Activated T-cell treated with anti-CD3 and anti-CD28 coated beads for 1 hour (primary cell): ENCODE measurements at places on chromosomes 2 and 18.

DNA sequence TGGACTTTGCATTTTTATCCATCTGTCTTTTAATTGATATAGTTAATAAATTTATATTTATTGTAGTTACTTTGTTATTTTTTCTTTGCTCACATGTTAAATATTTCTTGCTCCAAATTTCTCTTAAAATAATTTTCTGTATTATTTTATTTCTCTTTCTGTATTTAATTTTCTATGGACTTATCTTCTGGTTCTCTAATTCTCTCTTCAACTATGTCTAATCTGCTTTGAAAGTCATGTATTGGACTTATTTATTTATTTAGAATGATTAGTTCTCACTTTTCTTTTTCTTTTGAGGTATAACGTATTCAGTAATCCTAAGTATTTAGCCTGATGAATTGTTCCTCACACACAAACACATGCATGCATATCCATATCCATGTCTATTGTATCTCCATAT is 53.1 kb downstream of the ASB1 start:
- no peak for DNase-seq

GRCh38 chr2:113780472-113780871 is 24.0 kb upstream of the SLC35F5 start:
- no peak for DNase-seq

DNA sequence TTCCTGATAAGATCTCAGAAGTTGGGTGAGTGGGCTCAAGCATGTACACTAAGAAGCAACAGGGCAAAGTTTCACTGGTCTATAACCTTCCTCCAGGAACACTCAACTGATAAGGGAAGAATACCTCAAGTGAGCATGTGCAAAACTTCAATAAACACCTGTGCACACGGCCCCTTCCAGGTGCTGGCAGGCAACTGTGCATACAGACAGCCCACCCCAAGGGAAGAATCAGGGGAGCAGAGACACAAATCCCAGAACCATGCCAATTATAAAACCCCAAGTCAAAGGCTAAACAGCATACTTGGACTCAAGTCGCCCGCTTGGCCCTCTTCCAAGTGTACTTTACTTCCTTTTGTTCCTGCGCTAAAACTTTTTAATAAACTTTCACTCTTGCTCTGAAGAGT is 85.9 kb upstream of the RTN4 start:
- no peak for DNase-seq

DNA sequence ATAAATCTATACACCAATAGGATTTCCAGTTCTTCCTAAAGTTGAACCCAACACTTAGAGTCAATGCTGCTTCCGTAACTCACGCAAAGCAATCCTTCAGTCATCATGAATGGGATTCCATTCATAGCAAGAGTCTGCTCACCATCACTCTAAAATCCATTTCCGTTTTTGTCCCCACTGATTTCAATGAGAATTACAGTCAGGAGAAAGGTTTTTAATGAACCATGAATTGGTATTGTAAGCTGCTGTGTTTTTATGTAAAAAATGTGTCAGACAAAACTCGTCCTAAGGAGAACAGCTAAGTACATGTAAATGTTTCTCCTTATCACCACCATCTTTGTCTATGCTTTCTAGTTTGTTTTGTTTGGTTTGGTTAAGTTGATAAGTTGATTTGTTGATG is 391.5 kb downstream of the IRS1 start:
- no peak for DNase-seq

DNA sequence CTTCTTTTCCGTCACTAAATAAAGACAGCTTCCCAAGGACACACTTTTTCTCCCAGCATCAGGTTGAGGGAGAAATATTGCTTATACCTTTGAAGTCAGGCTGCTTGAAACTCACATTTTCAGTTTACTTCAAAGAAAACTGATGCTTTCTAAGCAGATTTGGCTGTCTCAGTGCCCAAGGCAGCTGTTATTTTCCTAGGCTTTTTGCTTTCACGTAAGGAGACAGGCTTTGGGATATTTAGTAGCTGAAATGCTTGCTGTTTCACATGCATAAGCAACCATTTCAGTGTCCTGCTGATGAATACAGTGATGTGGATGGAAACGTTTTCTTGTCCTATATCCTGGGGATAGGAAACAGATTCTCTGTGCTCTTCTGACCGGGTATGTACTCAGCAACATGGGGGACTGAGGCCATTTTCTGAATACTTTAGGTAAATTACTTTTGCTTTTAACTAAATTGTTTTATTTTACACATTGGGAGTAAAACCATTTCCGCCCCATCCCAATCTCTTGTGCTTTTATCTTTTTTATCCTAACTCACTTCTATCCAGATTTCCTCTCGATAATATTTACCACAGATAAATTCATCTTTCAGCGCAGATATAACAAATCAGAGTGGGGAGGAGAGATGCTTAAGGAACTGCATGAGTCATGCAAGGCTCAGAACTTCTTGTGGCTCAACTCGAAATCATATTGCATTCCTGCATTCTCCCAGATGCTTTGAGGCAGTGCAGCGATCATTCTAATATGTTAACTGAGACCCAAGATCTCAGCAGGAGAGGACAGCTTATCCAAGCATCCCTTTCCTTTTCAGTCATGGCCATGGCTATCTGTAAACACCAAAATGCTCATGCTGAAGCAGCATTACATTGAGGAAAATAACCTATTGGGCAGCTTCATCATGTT is 22.2 kb downstream of the GALR1 start:
- no peak for DNase-seq

- DNase-seq = no peak
Measured at GRCh38 chr2:161481619-161482018, 65.5 kb downstream of the TBR1 start.

DNA sequence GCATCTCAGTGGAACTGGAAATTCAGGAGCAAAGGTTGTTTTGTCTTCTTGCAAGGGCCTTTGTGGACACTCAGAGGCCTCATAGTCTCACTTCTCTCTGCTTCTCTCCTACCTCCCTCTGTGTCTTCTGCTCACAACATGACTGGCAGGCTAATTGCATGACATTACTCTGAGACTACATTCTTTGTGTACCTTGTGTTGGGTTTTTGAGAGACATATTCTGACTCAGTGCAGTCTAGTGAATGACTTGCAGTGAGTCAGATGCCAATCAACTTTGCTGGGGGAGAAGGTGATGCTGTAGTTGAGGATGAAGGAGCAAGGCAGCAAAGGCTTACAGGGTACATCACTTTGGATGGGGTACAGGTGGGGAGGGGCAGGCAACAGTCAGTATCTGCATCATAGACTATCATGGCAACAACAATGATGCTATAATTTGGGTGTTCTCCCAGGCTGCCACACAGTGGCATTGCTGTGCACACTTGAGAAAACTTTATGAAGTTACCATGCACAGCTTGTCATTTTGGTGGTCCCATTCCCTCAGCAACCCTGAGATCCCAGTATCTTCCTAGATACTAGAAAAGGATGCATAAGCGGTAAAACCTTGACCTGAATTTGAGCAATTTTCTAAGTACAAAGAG is 69.3 kb upstream of the SLC16A14 start:
- no peak for DNase-seq

DNA sequence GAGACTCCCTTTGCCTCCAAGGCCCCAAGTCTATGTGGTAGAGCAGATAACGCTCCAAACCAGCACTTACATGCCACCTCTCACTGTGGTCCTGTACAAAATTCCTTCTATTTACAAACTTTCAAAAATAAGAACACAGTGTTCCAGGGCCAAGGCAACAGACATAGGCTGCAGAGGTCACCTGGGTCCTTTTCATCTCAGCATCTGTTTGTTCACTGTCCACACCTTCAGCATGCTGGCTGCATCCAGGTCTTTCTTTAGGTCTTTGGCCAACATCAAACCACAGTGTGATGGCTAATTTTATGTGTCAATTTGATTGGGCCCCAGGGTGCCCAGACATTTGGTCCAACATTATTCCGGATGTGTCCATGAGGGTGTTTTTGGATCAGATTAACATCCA is 20.0 kb upstream of the INO80C start:
- no peak for DNase-seq
